ENCODE measurements at places on chromosomes 4 and X. TPM values are rescaled to one million over a fixed set of nuclear protein-coding genes. Genes with fewer than 3 reads are reported as not detected.

DNA sequence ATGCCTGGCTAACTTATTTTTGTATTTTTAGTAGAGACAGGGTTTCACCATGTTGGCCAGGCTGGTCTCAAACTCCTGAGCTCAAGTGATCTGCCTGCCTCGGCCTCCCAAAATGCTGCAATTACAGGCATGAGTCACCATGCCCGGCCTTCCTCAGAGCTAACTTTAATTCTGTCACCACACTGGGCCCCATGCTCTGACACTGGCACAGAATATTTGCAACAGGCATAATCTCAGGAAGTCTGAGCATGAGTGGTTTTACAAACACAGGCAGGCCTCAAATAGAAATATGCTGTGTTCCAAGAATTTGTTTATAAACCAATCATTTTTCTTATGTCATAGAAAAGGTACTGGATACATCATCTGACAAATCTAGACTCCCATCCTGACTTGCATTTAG is 32.7 kb upstream of the FAM9C start:
- no peak overlapping the region for H3K4me3 ChIP-seq
- H3K27me3 ChIP-seq, result no peaks in the 10 kb centered on the region
- H3K36me3 ChIP-seq, result no peaks in the 10 kb centered on the region
- DNase-seq, result no peak
- peak overlapping the region; percentile 62 for H3K27ac ChIP-seq
- peaks cover 88% of the 10 kb centered on the region for H3K4me1 ChIP-seq

- no peak for DNase-seq
- no peak overlapping the region for H3K27ac ChIP-seq
- H3K36me3 ChIP-seq, result no peaks in the 10 kb centered on the region
- no peaks in the 10 kb centered on the region for H3K4me1 ChIP-seq
- H3K27me3 ChIP-seq, result no peaks in the 10 kb centered on the region
- H3K4me3 ChIP-seq, result no peak overlapping the region
Observed at GRCh38 chr4:94746746-94747145, 11.0 kb upstream of the BMPR1B start.

GRCh38 chr4:155722816-155723499 is 35.9 kb upstream of the GUCY1B1 start:
- no peak overlapping the region for H3K4me3 ChIP-seq
- DNase-seq, result no peak
- H3K27me3 ChIP-seq, result no peaks in the 10 kb centered on the region
- no peak overlapping the region for H3K27ac ChIP-seq

TMPRSS11E gene
- not detected for total RNA-seq

DNA sequence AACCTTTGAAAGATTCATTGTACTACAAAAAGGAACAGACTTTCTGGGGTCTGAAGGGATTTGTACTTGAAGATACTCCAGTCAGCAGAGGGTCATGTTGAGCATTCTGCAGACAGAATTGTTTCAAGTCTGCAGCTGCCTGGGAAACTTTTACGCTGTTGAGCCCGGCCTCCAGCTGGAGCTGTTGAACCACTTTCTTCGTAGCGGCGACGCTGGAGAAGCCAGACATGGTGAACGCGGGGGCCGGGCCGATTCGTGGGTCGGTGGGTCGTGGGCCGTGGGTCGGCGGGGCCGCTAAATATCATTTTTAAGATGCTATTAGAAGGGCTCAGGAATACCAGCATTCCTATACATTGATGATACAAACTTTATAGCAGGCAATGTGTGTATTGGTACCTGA is 12.0 kb upstream of the RTL9 start:
- H3K4me1 ChIP-seq, result no peaks in the 10 kb centered on the region
- H3K27me3 ChIP-seq, result no peaks in the 10 kb centered on the region
- DNase-seq, result no peak
- no peaks in the 10 kb centered on the region for H3K36me3 ChIP-seq
- no peak overlapping the region for H3K27ac ChIP-seq

GRCh38 chr4:118842055-118842454 is 6.1 kb upstream of the SEC24D start:
- H3K27ac ChIP-seq, result no peak overlapping the region
- DNase-seq, result no peak
- no peaks in the 10 kb centered on the region for H3K4me1 ChIP-seq
- H3K4me3 ChIP-seq, result no peak overlapping the region

- DNase-seq, result no peak
- H3K27ac ChIP-seq, result no peak overlapping the region
- H3K36me3 ChIP-seq, result no peaks in the 10 kb centered on the region
- no peak overlapping the region for H3K4me3 ChIP-seq
Observed at GRCh38 chr4:69484011-69484410, 11.7 kb downstream of the UGT2B4 start.

DNA sequence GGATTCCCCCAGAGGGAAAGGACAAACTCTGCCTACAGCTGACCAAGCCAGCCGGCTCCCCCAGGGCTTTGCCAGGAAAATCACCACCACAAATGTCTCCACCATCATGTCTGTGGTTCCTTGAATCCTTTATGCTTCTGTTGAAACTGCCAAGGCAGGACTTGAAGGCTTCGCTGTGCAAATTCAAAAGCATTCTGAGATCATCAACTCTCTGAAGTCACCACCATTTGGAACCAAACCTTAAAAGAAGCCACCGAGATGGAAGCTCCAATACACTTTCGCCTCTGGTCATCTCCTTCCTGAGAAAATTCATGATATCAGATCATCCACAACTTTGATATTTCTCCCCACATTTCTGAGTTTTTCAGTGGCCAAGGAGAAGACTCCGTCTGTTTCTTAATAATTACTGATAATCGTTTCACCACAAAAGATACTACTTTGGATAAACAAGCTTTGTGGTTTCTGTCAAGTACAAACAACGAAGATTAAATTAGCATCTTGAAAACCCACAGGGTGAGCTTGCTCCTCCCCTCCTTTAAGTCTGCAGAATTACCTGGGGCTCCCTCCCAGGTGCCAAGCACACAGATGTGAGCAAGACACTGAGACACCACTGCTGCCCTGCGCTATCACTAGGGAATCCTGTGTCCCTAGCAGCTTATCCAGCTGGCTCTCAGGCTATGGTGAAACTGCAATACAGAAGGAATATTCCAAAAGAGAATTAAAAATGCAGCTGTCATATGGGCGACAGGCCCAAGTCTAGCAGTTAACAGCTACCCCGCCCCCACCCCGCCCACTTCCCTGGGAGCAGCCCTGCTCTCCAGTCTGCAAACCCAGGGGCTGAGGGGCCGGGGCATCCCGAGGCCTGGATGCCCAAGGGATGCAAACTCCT is 125.0 kb upstream of the TBL1X start:
- peak; percentile 74 for DNase-seq
- H3K4me1 ChIP-seq, result peaks cover 66% of the 10 kb centered on the region
- no peaks in the 10 kb centered on the region for H3K36me3 ChIP-seq
- peak overlapping the region; percentile 23 for H3K4me3 ChIP-seq
- H3K27me3 ChIP-seq, result no peaks in the 10 kb centered on the region

- no peaks in the 10 kb centered on the region for H3K36me3 ChIP-seq
- H3K4me1 ChIP-seq, result no peaks in the 10 kb centered on the region
- H3K27me3 ChIP-seq, result no peaks in the 10 kb centered on the region
- no peak overlapping the region for H3K27ac ChIP-seq
- DNase-seq, result no peak
- no peak overlapping the region for H3K4me3 ChIP-seq
Observed at GRCh38 chr4:8939160-8939839, 67.7 kb upstream of the HMX1 start.

SRPX2 gene
- total RNA-seq, result not detected

DNA sequence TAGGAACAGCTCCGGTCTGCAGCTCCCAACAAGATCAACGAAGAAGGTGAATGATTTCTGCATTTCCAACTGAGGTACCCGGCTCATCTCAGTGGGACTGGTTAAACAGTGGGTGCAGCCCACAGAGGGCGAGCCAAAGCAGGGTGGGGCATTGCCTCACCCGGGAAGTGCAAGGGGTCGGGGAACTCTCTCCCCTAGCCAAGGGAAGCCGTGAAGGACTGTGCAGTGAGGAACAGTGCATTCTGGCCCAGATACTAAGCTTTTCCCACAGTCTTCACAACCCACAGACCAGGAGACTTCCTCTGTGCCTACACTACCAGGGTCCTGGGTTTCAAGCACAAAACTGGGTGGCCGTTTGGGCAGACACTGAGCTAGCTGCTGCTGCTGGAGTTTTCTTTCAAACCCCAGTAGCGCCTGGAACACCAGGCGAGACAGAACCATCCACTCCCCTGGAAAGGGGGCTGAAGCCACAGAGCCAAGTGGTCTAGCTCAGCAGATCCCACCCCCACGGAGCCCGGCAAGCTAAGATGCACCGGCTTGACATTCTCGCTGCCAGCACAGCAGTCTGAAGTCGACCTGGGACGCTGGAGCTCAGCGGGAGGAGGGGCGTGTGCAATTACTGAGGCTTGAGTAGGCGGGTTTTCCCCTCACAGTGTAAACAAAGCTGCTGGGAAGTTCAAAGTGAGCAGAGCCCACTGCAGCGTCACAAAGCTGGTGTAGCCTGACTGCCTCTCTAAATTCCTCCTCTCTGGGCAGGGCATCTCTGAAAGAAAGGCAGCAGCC is 84.6 kb downstream of the THOC2 start:
- no peaks in the 10 kb centered on the region for H3K4me1 ChIP-seq
- no peak overlapping the region for H3K27ac ChIP-seq
- H3K36me3 ChIP-seq, result no peaks in the 10 kb centered on the region
- H3K4me3 ChIP-seq, result no peak overlapping the region
- H3K27me3 ChIP-seq, result no peaks in the 10 kb centered on the region

GRCh38 chrX:149312988-149313387 is 192.1 kb downstream of the IDS start:
- H3K27me3 ChIP-seq, result no peaks in the 10 kb centered on the region
- H3K36me3 ChIP-seq, result no peaks in the 10 kb centered on the region
- no peak overlapping the region for H3K27ac ChIP-seq
- H3K4me1 ChIP-seq, result no peaks in the 10 kb centered on the region
- H3K4me3 ChIP-seq, result no peak overlapping the region

- H3K4me3 ChIP-seq, result no peak overlapping the region
- H3K4me1 ChIP-seq, result no peaks in the 10 kb centered on the region
- no peaks in the 10 kb centered on the region for H3K27me3 ChIP-seq
Observed at GRCh38 chr4:54395013-54395527, 166.0 kb downstream of the PDGFRA start.

DNA sequence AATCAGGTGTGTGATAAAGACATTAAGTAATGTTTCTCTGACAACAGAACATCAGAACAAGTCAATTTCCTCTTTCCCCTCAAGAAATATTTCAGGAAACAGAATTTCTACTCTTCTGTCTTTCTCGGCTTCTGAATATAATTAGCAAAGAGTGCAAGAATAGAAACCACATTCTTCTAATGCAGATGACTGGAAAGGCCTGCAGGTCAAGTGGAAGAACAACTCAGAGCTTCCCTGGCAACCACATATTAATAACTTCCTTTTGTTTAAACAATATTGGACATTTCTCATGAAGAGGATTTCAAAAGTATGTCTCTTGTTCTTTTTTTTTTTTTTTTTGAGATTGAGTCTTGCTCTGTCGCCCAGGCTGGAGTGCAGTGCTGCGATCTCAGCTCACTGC is 225.5 kb downstream of the PARM1 start:
- no peaks in the 10 kb centered on the region for H3K36me3 ChIP-seq
- H3K4me1 ChIP-seq, result no peaks in the 10 kb centered on the region
- H3K27me3 ChIP-seq, result no peaks in the 10 kb centered on the region
- DNase-seq, result no peak

DNA sequence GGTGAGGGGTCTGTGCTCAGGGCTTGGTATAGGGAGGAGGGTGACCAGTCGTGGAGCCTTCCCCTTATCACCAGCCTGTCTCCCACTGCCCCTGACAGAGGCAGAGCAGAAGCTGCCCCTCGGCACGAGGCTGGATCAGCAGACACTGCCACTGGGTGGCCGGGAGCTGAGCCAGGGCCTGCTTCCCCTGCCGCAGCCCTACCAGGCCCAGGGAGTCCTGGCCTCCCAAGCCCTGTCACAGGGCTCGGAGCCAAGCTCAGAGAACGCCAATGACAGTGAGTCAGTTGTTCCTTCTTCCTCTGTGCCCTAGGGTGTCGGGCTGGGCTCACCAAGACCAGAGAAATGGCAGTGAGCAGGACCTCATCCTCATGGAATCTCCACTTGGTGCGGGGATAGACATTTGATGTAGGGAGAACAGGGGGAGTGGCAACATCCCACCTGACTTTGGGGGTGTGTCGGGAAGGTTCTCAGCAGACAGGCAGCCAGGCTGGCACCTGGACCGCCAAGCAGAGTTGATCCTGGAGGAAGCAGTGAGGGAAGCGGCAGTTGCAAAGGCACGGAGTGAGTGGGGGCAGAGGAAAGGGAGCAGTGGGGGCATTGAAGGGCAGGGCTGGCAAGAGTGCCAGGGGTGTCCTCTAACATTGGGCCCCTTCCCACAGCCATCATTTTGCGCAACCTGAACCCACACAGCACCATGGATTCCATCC is 14.3 kb upstream of the UBA1 start:
- no peak for DNase-seq
- no peak overlapping the region for H3K4me3 ChIP-seq
- H3K36me3 ChIP-seq, result peaks cover 49% of the 10 kb centered on the region
- no peak overlapping the region for H3K27ac ChIP-seq
- H3K4me1 ChIP-seq, result no peaks in the 10 kb centered on the region

GRCh38 chr4:136664988-136665387 is 867.3 kb downstream of the PCDH18 start:
- H3K4me3 ChIP-seq, result no peak overlapping the region
- H3K27me3 ChIP-seq, result no peaks in the 10 kb centered on the region
- no peak for DNase-seq
- no peak overlapping the region for H3K27ac ChIP-seq
- H3K36me3 ChIP-seq, result no peaks in the 10 kb centered on the region

DNA sequence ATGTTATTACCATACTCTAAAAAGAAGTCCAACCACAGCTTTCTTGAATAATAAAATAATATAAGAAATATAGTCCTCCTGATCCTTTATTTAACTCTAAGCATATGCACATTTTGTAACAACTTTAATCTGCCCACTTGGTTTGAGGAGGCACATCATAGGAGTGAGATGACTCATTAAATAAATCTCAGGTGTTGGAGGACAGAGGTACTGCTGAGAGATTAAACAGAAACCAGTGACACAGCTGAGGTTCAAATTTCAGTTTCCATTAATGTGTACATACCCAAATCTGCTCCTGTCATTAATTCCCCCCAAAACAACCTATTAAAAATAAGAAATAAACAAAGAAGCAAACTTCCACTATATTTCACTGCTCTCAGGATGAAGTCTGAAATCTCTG is 211.0 kb downstream of the KCTD8 start:
- no peak overlapping the region for H3K27ac ChIP-seq
- H3K36me3 ChIP-seq, result no peaks in the 10 kb centered on the region
- no peaks in the 10 kb centered on the region for H3K4me1 ChIP-seq
- H3K27me3 ChIP-seq, result no peaks in the 10 kb centered on the region
- no peak overlapping the region for H3K4me3 ChIP-seq
- DNase-seq, result no peak

- H3K4me3 ChIP-seq, result no peak overlapping the region
- H3K27me3 ChIP-seq, result no peaks in the 10 kb centered on the region
- H3K27ac ChIP-seq, result no peak overlapping the region
- H3K36me3 ChIP-seq, result no peaks in the 10 kb centered on the region
Observed at GRCh38 chr4:26001413-26001812, 87.4 kb downstream of the SMIM20 start.

BEND2 gene
- total RNA-seq, result not detected

GRCh38 chr4:161642708-161643107 is 521.1 kb downstream of the FSTL5 start:
- no peaks in the 10 kb centered on the region for H3K4me1 ChIP-seq
- no peaks in the 10 kb centered on the region for H3K27me3 ChIP-seq
- DNase-seq, result no peak
- H3K4me3 ChIP-seq, result no peak overlapping the region

GRCh38 chr4:115360431-115360830 is 247.0 kb upstream of the NDST4 start:
- no peaks in the 10 kb centered on the region for H3K36me3 ChIP-seq
- DNase-seq, result no peak
- H3K27me3 ChIP-seq, result no peaks in the 10 kb centered on the region

ETNPPL gene
- total RNA-seq, result not detected
